ENCODE measurements at places on chromosomes 4 and X. TPM values are rescaled to one million over a fixed set of nuclear protein-coding genes. Genes with fewer than 3 reads are reported as not detected.

Gene RPS6KA6
- not detected for polyA plus RNA-seq

Gene SLC7A11
- not detected for polyA plus RNA-seq

Gene DHRSX
- polyA plus RNA-seq, result 21.4 TPM

Gene AIFM1
- polyA plus RNA-seq, result 26.7 TPM

Gene NXF2
- polyA plus RNA-seq, result not detected

Gene MAGEA10
- not detected for polyA plus RNA-seq

DNA sequence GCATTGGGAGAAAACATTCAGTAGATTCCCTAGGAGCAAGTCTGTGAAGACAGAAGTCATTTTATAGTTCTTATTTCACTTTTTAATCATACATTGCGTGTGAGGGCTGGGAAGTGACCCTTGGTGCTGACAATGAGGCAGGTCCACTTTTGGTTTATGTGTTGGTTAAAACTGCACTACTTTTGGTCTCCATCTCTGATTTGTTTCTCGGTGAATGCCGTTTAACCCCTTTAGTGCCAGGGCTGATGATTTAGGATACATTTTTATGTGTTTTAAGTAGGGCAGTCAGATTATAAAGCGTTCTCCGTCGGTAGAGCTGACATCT, 110.4 kb downstream of the AFF1 start:
- no peak for DNase-seq

DNA sequence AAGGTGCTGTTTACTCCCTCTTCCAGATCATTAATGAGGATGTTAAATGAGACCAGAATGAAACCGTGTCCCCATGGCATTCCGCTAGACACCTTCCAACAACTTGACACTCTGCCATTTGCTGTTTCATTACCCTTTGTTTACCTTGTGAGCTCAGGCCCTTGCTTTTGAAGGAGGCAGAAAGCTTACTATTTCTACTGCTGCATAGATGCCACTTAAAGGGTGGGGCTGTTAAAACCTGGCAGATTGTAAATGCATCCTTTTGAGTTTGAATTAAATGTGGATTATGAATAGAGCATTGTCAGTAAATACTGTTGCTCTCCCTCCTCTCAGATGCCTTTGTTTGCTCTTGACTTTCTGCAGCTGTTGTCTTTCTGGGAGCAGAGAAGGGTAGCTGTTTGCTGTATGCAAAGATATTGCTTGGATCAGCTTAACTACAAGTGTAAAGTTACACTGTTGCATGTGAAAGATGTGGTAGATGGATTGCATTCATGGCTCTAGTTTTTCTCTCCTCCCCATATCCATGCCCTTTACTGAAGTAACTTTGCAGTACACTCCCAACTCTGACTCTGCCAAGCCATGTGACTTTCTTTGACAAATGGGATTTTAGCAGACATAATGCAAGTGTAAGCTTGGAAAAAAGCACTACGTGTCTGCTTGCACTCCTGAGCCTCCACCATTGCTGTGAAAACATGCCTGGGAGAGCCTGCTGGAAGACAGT, 75.0 kb upstream of the DHX15 start:
- no peak for DNase-seq

- DNase-seq, result no peak
Observed at GRCh38 chr4:154208424-154208823, 283.2 kb downstream of the DCHS2 start.

DNA sequence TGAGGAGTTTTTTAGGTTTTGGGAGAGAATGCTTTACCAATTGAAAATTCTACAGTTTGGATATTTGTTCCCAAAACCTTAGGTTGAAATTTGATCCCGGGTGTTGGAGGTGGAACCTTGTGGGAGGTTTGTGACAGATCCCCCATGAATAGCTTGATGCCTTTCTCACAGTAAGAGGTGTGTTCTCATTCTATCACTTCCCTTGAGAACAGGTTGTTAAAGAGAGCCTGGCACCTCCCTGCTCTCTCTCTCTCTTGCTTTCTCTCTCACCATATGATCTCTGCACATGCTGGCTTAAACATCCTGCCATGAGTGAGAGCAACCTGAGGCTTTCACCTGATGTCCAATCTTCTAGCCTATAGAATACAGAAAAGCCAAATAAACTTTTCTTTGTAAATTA, 1475.5 kb upstream of the AGA start:
- no peak for DNase-seq

DNA sequence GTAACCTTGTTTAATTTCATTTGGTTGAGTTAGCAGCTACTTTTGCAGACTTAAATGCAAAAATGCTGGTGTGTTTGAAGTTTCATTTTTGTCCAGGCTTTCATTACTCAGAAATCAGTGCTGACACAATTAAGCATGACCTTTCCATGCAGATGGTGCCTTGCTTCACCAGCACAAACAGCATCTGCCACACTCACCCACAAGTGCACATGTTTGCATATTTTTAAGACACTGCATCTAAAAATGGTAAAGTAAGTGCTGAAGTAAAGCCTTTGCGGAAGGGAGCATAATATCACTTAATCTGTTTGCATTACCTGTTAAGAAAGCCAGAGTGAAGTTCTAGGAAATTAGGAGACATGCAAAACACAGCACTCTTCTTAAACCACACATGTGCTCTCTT, 7.3 kb upstream of the DAPP1 start:
- peak; percentile 57 for DNase-seq

- DNase-seq, result no peak
Observed at GRCh38 chr4:142265536-142265935, 580.6 kb downstream of the INPP4B start.

DNA sequence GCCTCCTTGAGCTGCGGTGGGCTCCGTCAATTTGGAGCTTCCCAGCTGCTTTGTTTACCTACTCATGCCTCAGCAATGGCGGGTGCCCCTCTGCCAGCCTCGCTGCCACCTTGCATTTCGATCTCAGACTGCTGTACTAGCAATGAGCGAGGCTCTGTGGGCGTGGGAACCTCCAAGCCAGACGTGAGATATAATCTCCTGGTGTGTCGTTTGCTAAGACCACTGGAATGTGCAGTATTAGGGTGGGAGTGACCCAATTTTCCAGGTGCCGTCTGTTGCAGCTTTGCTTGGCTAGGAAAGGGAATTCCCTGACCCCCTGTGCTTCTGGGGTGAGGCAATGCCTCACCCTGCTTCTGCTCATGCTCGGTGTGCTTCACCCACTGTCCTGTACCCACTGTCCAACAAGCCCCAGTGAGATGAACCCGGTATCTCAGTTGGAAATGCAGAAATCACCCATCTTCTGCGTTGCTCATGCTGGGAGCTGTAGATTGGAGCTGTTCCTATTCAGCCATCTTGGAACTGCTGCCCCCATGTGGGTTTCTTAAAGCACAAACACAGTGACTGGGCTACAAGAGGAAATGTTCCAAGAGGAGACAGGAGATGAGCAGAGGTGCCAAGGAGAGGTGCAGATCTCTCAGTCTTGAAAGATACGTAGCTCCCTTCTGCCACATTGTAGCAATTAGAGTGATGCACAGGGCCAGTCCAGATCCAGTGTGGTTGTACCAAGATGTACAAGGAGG, 193.0 kb upstream of the IGFBP7 start:
- DNase-seq, result no peak

DNA sequence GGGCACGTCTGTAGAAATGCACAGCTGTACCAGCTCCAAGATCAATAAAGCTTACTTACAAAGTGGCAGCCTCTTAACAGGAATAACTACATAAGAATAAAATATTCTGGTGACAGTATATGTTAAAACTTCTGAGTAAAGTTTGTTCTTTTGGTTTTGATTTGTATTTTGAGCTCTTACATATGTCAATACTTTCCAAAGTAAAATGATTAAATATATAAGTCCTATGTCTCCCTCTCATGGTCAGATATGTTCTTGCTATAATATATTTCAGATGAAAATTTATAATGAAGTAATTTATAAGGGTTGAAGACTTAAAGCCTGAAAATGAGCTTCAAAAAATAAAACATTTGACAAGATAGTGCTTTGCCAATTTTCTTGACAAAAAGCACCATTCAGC, 254.4 kb downstream of the NPFFR2 start:
- no peak for DNase-seq

GRCh38 chr4:65508168-65508567, 162.1 kb downstream of the EPHA5 start:
- no peak for DNase-seq

GRCh38 chr4:186826846-186827533, 103.3 kb upstream of the FAT1 start:
- no peak for DNase-seq

DNA sequence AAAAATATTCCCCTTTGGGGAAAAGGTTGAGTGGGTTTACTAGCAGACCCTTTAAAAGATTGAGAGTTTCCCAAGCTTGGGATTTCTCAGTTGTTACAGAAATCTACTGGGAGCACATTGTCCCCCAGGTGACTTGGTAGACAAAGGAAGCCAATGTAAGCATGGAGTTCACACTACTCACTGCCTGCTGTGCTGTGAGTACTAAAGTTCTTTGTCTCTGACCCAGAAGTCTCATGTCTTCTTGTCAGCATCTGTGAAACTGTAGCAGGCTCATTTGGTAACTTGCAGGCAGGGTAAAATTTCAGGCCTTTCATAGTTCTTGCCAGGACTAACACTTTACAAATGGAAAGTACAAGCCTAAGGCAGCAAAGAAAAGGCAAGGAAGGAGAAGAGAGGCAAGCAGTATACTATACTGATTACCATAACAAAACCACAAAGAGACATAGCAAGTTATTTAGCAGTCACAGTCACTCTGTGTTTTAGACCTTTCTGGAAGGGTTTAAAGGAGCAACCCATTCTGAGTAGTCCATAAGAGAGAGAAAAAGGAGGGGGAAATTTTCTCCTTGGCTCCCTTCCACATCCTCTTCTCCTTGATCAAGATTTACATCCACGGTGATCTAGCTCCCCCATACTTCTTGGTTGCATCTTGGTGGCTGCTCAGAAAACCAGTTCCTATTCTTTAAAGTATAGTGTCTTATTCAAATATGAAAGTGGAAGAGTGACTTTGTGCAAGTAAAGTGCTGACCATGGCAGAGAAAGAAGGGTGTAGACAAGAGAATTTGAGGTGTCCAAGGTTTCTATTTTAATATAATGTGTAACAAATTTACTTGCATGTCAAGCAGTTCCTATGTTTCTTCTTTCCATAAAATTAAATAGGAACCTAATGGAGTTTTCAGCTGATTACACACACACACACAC, 160.0 kb upstream of the PDE5A start:
- DNase-seq, result no peak

GRCh38 chr4:168387091-168387490, 68.5 kb upstream of the DDX60 start:
- DNase-seq, result no peak

- peak; percentile 43 for DNase-seq
Observed at GRCh38 chrX:136647677-136648360, at the start of gene CD40LG. Gene CD40LG (plus strand): TSS chrX:136648158. CDS start chrX:136648249, 91 bp downstream.

GRCh38 chr4:183154701-183155391, 55.8 kb downstream of the WWC2 start:
- DNase-seq, result no peak

DNA sequence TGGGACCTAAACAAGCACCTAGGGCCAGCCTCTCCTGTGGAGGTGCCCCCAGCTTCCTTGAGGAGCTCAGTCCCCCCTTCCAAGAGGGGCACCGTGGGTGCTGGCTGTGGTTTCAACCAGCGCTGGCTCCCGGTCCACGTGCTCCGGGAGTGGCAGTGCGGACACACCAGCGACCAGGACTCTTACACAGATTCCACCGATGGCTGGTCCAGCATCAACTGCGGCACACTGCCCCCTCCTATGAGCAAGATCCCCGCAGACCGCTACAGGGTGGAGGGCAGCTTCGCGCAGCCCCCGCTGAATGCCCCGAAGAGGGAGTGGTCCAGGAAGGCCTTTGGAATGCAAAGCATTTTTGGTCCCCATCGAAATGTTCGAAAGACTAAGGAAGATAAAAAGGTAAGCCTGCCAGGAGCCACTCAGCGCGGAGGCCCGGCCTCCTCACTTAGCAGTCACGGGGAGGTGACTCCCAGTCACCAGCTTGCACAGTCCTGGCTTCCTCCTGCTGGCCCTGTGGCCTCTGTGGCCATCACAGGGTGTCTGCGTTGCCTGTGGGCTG, 24.9 kb downstream of the RGS12 start:
- DNase-seq, result no peak

DNA sequence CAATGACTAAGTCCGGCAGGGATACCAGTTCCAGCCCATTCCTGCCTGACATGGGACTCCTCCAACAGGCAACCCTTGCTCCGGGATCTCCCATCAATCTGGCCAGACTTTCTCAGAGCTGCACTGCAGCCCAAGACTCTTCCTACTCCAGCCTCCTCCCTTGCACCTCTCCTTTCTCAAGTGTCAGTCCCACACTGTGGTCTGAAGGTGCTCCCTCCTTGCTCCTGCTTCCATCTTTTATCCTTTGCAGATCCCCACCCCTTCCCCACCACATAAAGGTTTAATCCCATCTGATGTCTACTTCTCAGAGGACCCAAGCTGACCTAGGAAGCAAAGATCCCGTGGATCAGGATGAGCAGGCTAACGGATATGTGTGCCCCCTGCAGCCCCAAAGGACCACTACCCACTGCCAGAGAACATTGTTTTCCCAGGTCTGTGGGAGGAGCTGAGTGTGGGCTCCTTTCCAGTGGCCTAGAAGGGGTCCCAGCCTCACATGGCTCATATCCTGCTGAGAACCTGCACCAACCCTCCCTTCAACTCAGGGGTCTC, 33.3 kb upstream of the XPNPEP2 start:
- DNase-seq, result no peak

DNA sequence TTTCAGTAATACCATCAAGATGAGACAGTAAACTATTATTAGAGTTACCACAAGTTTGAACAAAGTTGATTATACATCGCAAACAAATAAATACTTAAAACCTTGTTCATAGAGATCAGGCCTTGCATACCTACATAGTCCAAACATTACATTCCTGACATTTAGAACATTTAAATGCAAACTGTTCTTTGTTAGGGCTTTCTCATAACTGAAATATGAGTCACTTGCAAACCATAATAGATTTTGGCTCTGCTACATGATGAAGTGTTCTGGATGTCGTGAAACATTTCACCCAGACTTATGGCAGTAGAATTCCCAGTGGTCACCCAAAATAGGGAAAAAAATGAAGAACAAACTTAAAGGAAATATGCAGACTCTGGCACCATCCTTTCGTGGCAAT, 75.0 kb downstream of the FAT4 start:
- no peak for DNase-seq

DNA sequence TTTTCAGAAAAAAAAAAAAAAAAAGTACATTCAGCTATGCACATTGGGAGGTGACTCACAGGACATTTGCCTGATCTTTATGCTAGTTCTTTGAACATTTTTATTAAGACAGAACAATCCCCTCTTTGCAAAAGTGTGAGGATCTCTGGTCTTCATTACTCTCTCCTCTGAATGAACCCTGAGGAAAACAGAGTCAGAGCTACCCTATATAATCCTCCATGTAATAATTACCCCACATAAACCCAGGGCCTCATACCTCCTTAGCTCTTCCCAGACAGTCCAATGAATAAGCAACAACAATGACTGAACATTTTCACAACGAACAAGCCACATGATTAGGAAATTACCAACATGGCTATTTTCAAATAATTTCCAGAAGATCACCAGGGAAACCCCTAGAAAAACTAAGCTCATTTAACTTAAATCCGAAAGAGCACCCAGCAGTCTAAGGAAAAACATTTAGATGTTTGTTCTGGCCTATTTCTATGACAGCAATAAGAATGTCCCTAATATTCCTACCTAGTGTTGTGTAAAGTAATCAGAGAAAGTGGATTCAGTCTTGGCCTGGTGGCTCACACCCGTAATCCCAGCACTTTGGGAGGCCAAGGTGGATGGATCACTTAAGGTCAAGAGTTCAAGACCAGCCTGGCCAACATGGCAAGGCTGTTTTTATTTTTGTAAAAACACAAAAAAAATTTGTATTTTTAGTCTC, 37.8 kb downstream of the TBC1D9 start:
- DNase-seq, result no peak
